Stimulated activated CD8-positive, alpha-beta memory T cell treated with anti-CD3 and anti-CD28 coated beads, Interleukin-4, amount 100 ng/mL, for 1 hour (primary cell): ENCODE measurements at places on chromosomes 11 and 22.

DNA sequence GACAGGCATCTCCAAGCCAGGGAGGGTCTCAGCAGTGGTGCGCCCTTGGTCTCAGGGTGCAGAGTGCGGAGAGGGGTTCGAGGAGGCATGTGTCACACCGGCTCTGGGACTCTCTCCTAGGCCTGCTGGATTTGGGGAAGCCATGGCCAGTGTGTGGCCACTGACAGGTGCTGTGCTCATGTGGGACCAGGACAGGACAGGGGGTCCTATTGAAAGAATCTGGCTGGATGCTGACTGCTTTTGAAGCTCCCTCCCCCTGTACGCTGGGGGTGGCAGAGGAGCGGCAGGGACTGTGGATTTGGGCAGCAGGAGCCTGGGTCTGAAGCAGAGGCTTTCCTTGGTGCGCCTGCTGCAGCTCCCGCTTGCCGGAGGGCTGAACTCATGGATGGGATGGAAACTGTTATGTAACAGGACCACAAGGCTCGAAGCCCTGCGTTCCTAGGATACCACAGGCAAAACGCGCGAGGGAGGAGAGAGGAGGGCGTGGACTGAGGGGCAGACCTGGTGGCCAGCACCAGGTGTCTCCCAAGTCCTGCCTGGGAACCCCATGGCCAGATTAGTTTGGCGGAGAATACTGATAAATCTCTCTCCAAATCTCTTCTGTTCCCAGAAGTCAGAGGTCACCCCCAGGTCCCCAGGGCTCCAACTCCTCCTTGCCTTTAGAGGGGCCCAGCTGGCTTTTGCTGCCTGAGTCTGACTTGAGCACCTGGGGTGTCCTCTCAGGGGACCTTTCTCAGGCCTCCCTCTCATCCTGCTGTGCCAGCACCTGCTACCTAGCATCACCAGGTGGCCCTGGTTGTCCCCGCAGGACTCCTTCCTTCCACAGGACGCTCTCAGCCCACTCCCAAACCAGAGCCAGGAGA lies 13.8 kb upstream of the TEF start:
- DNase-seq, result no peak

- DNase-seq, result no peak
Observed at GRCh38 chr11:118267486-118267885, 3.4 kb upstream of the MPZL2 start.

GRCh38 chr22:32255726-32256125 lies 579 bp upstream of the SLC5A4 start:
- no peak for DNase-seq

DNA sequence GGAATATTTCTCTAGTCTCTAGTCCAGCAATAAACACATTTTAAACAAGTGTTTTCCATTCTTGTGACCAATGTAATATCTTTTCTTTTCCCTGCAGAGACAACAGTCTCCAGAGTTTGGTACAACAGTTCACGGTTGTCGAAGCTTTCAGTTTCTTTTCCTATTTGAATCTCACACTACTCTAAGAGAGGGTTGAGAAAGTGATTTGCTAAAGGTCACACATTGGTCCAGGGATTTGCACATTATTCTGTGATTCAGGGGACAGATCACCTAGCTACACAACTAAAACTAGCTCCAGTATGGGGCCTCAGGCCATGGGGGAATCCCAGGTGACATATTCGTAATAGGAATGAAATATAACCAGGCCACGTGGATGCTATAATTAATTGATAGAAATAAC lies 132.5 kb downstream of the HIPK3 start:
- DNase-seq, result no peak

GRCh38 chr11:109668973-109669634 lies 247.1 kb downstream of the C11orf87 start:
- DNase-seq, result no peak

DNA sequence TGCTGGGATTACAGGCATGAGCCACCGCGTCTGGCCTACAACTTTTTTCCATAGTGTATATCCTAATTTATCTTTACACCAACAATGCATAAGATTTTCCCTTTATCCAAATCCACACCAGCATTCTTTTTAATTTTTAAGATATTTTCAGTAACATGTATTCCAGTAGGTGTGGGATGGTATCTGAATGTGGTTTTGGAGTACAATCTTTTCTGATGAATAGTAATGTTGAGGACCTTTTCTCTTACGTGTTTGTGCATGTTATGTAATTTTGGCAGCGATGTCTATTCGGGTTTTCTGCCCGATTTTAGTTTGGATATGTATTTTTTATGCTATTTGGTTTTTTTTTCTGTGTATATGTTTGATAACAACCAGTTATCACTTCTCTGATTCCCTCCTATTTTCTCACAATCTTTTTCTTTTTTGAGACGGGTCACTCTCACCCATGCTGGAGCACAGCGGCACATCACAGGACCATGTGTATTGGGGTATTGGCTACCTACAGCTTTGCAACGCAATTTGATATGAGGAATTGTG lies 114.6 kb upstream of the GRK3 start:
- DNase-seq, result no peak

DNA sequence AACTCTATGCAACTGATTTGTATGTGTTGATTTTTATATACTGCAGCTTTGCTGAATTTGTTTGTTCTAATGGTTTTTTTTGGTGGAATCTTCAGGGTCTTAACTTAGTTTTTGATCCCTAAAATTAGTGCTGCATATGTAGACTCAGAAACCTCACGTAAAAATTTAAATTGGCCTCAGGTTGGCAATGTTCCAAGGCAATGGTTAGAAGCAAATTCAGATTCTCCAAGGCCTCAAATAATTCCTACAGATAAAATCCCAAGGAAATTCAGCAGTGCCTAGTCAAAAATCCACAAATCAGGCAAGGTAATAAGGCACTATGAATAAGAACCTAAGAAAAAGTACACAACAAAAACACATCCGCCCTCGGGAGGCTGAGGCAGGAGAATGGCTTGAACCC lies 9.5 kb downstream of the PDE3B start:
- DNase-seq, result no peak

DNA sequence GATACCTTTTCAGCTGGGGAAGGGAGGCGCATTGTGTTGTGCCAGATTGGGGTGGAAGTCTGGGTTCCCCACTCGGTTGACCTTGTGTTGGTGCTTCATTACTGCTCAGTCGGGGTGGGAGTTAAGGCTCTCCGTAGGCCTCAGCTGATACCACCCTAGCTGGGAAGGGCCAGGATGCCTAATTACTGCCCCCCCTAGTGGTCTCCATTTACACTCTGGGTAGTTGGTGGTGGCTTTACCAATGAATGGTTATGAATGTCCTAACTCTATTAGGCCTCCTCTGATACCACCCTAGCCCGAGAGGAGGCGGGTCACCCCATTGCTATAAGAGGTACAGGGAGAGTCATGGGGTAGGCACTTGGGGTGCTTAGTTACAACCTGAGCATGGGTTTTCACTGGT lies 27.5 kb upstream of the HIKESHI start:
- DNase-seq, result no peak

DNA sequence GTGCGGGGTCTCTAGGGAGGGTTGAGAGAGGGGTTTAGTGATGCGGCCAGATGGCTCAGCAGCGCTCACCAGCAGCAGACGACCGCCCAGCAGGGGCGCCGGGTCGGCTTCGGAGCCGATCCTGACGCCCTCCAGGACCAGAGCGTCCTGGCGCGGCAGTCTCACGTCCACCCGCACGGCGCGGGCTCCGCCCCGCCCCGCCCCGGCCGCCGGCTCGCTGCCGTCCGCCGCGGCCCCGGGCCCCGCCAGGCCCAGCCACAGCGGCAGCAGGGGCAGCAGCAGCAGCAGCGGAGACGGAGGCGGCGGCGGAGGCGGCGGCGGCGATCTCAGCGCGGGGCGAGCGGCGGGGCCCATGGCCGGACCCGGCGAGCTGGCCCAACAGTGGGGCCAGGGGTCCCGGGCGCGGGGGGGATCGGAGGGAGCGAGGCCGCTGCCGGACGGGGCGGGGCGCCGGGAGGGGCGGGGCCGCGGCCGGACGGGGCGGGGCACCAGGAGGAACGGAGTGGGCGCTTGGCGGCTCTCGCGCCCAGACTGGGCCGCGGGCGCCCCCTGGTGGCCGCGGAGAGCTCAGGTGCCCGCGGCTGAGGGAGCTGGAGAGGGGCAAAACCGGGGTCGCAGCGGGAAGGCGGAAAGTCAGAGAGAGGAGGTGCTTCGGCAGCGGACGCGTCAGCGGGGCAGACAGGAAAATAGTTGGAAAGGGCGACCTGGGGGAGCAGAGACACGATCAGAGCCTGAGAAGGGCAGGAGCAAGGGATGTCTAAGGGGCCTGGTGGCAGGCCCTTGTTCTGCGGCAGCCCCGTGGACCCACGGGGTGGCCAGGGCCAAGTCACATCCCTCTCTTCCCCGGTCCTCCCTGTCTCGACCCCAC lies at the start of gene RNF215:
Gene RNF215 (minus strand): TSS at position 452 of the 868 bp plus-strand sequence. CDS start 98 bp downstream, at position 354.
- peak; percentile 42 for DNase-seq

GRCh38 chr11:108817976-108818375 lies 153.1 kb downstream of the DDX10 start:
- DNase-seq, result no peak

DNA sequence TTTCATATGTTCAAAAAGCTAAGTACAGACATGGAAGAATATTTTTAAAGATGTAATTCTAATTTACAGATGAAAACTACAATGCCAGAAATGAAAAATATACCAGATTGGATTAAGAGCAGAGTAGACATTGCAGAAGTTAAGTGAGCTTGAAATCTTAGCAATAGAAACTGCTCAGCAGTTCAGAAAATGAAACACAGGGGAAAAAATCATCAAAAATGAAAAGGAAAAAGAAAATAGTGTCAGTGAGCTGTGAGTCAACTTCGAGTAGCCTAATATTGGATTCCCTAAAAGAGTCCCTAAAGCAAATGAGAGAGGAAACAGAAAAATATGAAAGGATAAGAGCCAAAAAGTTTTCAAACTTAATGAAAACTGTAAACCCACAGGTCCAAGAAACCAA lies 25.8 kb upstream of the IL10RA start:
- no peak for DNase-seq

DNA sequence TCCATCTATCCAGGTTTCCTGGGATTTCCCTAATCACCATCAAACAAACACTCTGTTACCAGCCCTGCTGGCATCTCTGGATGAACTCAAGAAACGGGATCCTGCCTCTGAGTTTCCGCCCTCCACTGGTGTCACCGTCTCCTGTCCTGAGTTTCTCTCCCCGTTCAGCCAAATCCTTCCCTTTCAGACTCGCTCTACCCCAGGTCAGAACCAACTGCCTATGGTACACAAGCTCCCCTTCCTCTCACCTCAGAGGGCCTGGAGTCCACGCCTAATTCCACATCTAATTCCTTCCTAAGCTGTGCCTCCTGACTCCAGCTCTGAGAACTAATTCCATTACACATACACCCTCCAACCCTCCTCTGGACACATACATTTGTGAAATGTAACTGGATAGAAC lies 96.1 kb downstream of the SHANK2 start:
- DNase-seq, result no peak

DNA sequence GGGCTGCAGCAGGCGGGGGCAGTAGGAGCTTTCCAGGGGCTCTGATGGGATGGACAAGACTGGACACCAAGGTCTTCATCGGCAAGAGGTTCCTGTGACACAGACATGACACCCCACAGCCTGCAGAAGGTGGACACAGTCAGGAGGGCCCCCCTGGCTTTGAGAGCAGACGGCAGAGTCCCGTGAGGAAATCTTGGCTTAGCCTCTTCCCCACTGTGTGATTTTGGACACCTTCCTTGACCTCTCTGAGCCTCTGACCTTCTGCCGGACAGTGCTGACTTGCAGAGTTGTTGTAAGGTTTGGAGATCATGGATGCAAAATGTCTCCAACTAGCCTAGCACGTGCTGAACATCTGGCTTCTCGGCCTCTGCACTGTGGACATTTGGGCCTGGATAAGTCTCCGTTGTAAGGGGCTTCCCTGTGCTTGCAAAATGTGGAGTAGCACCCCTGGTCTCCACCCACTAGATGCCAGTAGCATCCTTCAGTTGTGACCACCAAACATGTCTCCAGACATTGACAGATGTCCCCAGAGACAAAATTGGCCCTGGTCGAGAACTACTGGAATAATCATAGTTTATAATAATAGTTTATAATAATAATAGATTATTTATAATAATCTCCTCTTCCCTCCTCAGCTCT lies 54.6 kb downstream of the MCM5 start:
- no peak for DNase-seq

GRCh38 chr11:68773521-68774193 lies 22.3 kb upstream of the TESMIN start:
- DNase-seq, result no peak

GRCh38 chr11:83689144-83689780 lies 403.1 kb upstream of the CCDC90B start:
- no peak for DNase-seq

GRCh38 chr11:66100272-66101065 lies 30.4 kb downstream of the PACS1 start:
- peak; percentile 39 for DNase-seq
